Stimulated activated CD8-positive, alpha-beta memory T cell treated with anti-CD3 and anti-CD28 coated beads, Interleukin-7, amount 100 ng/mL, for 1 hour (primary cell): ENCODE measurements at places on chromosomes 12 and 14.

DNA sequence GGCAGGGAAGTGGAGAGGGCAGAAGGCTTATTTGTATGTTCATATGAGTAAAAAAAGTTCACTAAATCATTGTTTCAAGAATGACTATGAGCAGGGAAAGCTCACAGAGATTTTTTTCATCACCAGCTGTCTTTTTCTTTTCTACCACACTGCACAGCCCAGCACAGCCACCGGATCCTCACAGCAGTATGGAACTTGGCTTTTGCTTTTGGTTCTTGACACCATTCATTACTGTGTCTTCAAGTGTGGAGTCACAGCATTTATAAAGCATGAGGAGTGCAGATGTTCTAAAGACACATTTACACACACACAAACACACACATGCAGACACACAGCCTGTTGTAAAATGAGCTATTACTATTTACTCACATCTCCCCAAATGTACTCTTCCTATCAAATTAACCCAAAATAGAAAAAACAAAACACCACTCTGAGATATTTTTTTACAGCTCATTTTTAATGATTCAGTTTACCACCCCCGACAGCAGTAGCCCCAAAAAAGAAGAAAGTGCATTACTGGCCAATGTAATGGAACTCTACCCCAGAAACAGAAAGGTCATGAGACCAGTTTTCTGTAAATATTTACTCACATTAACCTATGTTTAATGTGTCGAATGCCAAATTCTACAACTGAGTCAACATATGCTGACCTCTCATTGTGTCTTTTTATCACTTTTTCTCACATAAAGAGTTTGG, 60.5 kb downstream of the BTG1 start:
- DNase-seq: no peak

GRCh38 chr12:91940826-91941570, 204.6 kb downstream of the BTG1 start:
- no peak for DNase-seq

DNA sequence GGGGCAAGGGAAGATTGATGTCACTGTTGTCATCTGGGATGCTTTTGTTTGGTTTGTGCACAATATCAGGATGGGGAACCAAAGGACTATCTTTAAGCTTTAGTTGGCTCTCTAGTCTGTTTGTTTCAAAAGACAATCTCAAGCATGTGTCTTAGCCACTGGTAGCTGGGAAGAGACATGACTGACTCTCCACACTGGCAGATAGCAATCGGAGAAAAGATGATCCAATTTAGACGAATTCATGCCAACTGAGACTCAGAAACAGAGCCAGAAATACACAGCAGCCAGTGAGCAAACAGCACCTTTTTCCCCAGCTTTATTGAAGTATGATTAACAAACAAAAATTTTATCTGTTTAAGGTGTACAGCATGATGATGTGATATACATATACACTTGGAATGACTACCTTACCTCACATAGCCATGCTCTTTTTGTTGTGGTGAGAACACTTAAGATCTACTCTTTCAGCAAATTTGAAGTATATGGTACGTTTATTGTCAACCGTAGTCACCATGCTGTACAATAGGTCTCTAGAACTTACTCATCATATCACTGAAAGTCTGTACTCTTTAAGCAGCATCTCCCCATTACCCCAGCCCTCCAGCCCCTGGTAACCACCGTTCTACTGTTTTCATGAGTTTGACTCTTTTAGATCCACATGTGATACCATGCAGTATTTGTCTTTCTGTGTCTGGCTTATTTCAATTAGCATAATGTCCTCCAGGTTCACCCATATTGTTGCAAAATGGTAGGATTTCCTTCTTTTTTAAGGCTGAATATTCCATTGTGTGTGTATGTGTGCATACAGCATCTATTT, 50.6 kb downstream of the DUSP16 start:
- no peak for DNase-seq

- no peak for DNase-seq
These were observed 6.7 kb downstream of the PAPOLA start for GRCh38 chr14:96508900-96509299.

DNA sequence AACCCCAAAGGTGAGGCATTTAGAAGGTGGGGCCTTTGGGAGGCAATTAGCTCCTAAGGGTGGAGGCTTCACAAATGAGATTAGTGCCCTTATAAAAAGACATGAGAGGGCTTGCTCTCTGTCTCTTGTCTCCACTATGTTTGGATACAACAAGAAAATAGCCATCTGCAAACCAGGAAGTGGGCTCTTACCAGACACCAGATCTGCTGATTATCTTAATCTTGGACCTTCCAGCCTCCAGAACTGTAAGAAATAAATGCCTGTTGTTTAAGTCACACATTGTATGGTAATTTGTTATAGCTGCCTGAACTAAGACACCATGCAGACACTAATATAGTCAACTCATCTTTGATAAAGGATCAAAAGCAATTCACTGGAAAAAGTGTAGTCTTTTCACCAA, 34.4 kb downstream of the TMEM116 start:
- DNase-seq: no peak

DNA sequence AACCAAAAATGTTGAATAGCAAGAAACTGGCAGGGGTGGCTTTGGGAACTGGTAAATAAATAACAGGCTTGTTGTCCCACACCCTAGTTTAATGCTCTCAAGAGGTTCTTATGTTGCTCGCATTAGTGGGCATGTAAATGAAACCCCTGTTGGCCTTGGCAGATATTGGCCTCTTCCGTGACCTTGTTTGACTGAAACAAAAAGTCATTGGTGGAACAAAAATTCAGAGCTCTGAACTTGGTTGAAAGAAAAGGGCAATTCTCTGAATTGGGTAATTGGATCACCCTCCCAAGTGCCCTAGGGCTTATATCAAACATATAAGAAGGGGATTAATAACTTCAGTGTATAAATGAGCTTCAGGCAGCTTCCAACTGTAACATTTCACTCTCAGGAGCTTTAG, 426.2 kb downstream of the ZFP36L1 start:
- no peak for DNase-seq

DNA sequence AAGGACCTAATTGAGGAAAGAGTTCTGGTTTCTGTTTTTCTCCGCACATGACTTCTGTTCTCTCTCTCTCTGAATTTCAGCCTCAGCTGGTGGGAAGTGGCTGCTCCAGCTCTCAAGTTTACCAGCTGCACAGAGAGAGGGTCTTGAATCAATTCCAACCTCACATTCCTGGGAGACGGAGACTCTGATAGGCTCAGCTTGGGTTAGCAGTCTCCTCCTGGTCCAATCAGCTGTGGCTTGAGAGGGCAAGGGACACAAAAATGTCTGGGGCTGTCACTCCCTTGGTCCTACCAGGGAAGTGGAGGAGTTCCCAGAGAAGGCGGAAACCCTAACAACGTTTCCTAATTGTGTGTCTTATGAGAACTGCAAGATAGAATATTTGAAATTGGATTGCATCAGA, 7.0 kb downstream of the CCDC63 start:
- no peak for DNase-seq

DNA sequence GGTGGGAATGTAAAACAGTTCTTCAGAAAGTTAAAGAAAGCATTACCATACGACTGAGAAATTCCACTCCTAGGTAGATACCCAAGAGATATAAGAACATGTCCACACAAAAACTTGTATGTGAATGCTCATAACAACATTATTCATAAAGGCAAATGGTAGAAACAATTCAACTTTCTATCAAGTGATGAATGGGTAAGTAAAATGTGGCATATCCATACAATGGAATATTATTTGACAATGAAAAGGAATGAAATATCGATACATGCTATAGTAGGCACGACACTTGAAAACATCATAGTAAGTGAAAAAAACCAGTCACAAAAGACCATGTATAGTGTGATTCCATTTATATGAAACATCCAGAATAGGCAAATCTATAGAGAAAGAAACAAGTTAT, 71.3 kb downstream of the GALNT8 start:
- DNase-seq: no peak

DNA sequence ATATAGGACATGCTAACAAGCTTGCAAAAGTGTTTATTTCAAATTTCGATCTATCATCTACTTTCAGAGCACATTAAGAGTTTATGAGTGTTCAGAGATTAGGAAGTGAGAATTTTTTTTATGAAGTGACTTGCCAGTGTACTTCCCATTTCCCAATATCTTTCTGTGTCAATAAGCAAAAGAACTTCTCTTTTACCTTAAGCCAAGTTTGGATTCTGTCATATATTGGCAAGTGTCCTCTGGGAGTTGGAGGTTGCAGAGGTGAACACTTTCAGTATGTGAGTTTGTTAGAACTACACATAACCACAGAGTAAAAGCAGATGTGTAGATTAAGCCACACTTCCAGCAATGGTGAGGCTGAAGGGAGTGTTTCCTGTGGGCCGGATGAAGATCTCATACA, 16.6 kb upstream of the KLRF1 start:
- no peak for DNase-seq

GRCh38 chr12:124561231-124561630, 6.2 kb downstream of the NCOR2 start:
- DNase-seq: no peak

DNA sequence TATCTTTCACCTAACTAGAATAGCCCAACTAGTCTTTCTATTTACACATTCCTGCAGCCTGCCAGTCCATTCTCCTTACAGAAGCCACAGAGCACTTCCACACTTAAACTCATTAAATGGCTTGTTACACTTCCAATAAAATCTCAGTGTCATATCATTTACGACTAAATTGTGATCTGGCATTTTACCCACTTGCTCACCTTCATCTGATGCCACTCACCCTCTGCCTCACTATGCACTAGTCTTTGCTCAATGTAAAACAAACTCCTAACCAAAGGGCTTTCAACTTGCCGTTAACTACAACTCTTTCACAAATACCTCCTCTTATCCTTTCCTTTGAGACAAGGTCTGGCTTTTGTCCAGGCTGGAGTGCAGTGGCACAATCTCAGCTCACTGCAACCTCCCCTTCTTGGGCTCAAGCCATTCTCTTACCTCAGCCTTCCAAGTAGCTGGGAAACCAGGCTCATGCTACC, 24.1 kb downstream of the YAF2 start:
- no peak for DNase-seq

DNA sequence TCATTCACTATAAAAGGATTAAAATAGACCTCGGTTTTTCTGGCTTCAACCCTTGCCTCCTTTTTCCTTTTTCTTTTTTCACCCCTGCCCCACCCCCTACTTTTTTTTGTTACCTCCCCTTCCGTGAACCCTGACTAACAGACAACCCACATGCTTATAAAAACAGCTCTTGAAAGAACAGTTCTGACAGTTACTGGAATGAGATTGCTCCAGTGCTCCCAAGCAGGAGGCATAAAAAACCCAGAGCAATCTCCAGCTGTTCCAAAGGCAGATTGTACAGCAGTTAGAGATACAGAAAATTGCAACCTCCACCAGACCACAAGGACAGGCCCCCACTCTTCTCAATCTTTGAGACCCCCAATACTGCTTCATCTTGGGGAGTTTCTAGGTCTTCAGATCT, 29.9 kb upstream of the TMEM260 start:
- DNase-seq: no peak

GRCh38 chr12:89539426-89540223, 13.8 kb upstream of the POC1B start:
- no peak for DNase-seq

- DNase-seq: no peak
These were observed 145.2 kb upstream of the TMCC3 start for GRCh38 chr12:94795520-94795919.

DNA sequence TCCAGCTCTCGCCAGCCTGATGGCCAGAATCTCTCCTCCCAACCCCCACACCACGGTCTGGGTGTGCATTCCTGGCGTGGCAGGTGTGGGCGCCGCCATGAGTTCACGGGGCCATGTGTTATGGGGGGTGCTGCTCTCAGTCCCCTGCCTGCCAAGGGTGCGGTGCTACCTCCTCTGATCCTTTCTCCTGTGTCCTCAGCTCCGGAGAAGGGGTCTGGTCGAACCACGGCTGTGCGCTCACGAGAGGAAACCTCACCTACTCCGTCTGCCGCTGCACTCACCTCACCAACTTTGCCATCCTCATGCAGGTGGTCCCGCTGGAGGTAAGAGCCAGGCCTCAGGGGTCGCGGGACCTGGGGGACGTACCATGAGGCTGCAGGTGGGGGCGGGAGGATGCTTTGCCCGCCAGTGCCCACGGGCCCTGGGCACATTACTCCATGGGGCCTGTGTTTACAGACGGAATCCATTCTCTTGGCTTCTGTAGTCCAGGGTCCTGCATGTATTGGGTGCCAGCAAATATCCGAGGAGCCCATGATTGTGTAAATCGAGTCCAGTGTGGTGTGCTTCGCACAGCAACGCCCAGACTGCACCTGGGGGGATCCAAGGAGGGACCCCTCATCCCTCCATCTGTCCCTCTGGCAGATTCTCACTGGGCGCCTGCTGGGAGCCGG, 130.8 kb downstream of the ADGRD1 start:
- no peak for DNase-seq

GRCh38 chr12:16421806-16422205, 74.4 kb downstream of the MGST1 start:
- DNase-seq: no peak

GRCh38 chr12:76450690-76451089, 102.5 kb upstream of the BBS10 start:
- DNase-seq: no peak

GRCh38 chr14:50875359-50876070, 3.7 kb downstream of the ABHD12B start:
- DNase-seq: no peak

DNA sequence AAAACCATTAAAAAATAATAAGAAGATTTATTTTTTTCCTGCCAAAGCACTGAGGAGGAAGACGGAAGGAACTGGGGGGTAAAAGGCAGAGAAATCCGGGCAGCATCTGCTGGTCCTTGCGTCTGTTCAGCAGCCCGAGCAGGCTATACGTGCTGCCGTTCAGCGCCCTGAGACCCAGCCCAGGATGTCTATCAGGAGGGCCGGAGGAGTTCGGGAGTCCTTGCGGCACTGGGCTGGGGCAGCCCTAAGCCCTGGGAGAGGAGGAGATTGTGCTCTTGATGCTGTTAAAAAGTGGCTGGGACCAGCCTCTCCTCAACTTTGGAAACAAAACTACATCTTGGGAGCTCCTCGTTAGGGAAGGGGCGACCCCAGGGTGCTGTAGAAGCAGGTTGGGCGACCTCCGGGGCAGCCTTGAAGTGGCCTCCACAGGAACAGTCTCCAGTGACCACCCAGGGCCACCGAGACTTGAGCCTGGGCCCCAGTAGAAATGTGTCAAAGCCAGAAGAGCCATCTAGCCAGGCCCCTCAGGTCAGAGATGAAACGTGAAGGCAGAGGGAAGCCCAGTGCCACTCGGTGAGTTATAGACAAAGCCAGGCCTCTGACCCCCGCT, 14.3 kb downstream of the PGF start:
- no peak for DNase-seq
